ENCODE measurements at places on chromosomes 12 and 14. TPM values are rescaled to one million over a fixed set of nuclear protein-coding genes. Genes with fewer than 3 reads are reported as not detected.

DNA sequence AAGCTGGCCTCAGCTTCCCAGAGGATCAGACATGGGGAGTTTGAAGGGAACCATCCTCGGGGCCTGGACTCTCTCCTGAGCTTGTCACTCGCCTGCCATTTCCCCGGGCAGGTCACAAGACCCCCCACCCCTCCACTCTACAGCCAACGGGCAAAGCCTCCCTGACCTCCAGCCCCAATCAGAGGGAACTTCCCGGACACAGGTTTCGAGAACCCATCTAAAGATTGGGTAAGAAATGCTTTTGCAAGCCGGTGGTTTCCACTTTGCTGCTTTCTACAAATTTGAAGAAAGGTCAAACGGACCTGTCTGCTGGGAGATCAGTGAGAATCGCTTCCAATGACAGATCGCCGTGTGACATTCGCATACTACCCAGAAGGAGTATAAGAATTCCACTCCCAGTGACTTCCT is 89.6 kb downstream of the SCARB1 start:
- DNase-seq: no peak

LMBR1L gene
- 46.0 TPM for total RNA-seq

- DNase-seq: no peak
Observed at GRCh38 chr12:114918535-114919233, 234.7 kb upstream of the TBX3 start.

COX14 gene
- 148 TPM for total RNA-seq

DNA sequence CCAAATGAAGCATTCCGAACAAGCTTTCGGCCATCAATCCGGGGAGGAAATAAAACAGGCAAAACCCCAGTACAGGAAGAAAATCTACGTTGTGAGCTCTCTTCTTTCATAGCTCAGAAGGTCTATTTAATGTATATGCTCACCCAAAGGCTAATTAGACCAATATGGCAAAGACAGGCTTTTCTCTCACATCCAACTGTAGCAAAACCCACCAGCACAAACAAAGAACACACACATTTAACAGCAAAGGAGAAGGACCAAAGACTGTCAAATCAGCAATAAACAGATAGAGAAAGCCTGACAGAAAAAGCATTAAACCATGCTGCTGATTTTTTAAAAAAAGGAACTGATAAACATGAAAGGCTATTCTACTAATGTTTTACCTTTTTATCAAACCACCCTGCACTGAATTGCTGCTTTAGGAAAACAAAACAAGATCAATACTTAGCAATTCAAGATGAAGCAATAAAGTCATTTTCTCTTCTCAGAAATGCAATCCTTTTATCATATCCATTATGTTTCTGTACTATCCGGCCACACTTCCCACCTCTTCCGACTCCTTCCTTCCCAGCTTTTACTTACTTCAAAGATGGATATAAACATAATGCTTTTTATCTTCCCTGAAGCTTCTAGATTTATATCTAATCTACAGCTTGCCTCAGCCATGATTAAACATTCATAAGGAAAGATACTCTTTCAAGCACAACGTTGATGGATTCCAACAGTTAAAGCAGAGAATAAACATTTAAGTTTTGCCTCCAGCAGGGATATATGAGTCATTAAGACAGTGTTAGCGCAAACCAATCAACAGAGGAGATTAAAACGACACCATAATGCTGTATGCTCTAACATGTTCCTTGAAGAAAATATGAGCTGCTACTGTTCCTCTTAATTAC is 74.6 kb upstream of the BBS10 start:
- no peak for DNase-seq
